ENCODE measurements at places on chromosomes 2 and 18. TPM values are rescaled to one million over a fixed set of nuclear protein-coding genes. Genes with fewer than 3 reads are reported as not detected.

The MERTK gene
- total RNA-seq: 21.5 TPM

The GCG gene
- total RNA-seq: not detected

The RMND5A gene
- 27.8 TPM for total RNA-seq

The ARHGAP25 gene
- 16.5 TPM for total RNA-seq

The YWHAQ gene
- 229 TPM for total RNA-seq

The TMEM37 gene
- 31.2 TPM for total RNA-seq

The FBXO48 gene
- 1.5 TPM for total RNA-seq

The SLC9A4 gene
- not detected for total RNA-seq

The ALPI gene
- not detected for total RNA-seq

The NOSTRIN gene
- total RNA-seq: 25.7 TPM

The RNF125 gene
- 4.3 TPM for total RNA-seq

The AKAIN1 gene
- not detected for total RNA-seq

The ZNF804A gene
- total RNA-seq: 0.52 TPM

The NT5DC4 gene
- 0.60 TPM for total RNA-seq

The EFHD1 gene
- total RNA-seq: 3.8 TPM

The PTPN4 gene
- total RNA-seq: 40.1 TPM

The EN1 gene
- total RNA-seq: not detected

The SCTR gene
- total RNA-seq: 13.7 TPM

The MYO3B gene
- total RNA-seq: not detected

The DLGAP1 gene
- total RNA-seq: 4.0 TPM

The GKN1 gene
- not detected for total RNA-seq

The IL36B gene
- not detected for total RNA-seq

The TUBA4B gene
- total RNA-seq: not detected

The CSRNP3 gene
- 5.5 TPM for total RNA-seq

The ADAM17 gene
- 55.8 TPM for total RNA-seq

The KCNF1 gene
- total RNA-seq: not detected

The TRABD2A gene
- 3.0 TPM for total RNA-seq

The SP140 gene
- 3.2 TPM for total RNA-seq

The CACNB4 gene
- total RNA-seq: 7.8 TPM

The CASP8 gene
- 26.3 TPM for total RNA-seq

The CHST9 gene
- total RNA-seq: 0.12 TPM

The IMMT gene
- 66.8 TPM for total RNA-seq

The SLC5A7 gene
- total RNA-seq: 0.23 TPM

All from left lung (tissue), 14 donors.